ENCODE measurements at places on chromosomes 3 and 15. TPM values are rescaled to one million over a fixed set of nuclear protein-coding genes. Genes with fewer than 3 reads are reported as not detected.

- no peak overlapping the region for H3K27ac ChIP-seq
- no peaks in the 10 kb centered on the region for H3K36me3 ChIP-seq
- DNase-seq, result no peak
- no peak overlapping the region for H3K4me3 ChIP-seq
- H3K4me1 ChIP-seq, result no peaks in the 10 kb centered on the region
These were observed 206.5 kb downstream of the TJP1 start for GRCh38 chr15:29615791-29616190.

GRCh38 chr3:50137531-50137930 lies 17.6 kb upstream of the SEMA3F start:
- no peaks in the 10 kb centered on the region for H3K27me3 ChIP-seq
- H3K36me3 ChIP-seq, result no peaks in the 10 kb centered on the region
- H3K27ac ChIP-seq, result no peak overlapping the region
- DNase-seq, result no peak

The EIF1B gene
- 33.8 TPM for total RNA-seq

The ALCAM gene
- total RNA-seq, result 43.7 TPM

DNA sequence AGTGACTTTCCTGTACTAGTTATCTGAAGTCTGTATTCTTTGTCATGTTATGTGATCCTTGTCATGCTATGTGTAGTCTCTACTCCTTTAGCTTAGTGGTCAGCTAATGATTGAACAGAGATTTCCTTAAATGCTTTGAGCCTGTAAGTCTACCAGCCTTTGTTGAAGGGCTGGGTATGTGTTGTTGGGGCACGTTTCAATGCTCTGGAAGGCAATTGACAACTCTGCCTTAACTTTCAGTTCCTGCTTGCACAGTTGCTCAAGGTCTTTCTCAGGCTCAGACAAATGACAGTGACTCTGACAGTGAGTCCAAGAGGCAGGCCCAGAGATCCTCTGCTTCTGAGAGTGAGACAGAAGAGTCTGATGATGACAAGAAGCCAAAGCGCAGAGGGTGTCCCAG lies 89.3 kb downstream of the CHD2 start:
- DNase-seq, result no peak
- H3K36me3 ChIP-seq, result peaks cover 1% of the 10 kb centered on the region
- no peaks in the 10 kb centered on the region for H3K27me3 ChIP-seq
- no peak overlapping the region for H3K4me3 ChIP-seq

The SEMA3B gene
- 367 TPM for total RNA-seq

GRCh38 chr3:129626744-129627349 lies 20.4 kb upstream of the PLXND1 start:
- H3K36me3 ChIP-seq, result no peaks in the 10 kb centered on the region
- no peaks in the 10 kb centered on the region for H3K27me3 ChIP-seq
- no peaks in the 10 kb centered on the region for H3K4me1 ChIP-seq
- peak; percentile 94 for DNase-seq

The NEK11 gene
- total RNA-seq, result 5.0 TPM

GRCh38 chr15:74549816-74550215 lies 8.8 kb downstream of the ARID3B start:
- DNase-seq, result no peak
- H3K27ac ChIP-seq, result no peak overlapping the region
- peaks cover 10% of the 10 kb centered on the region for H3K4me1 ChIP-seq
- no peak overlapping the region for H3K4me3 ChIP-seq
- H3K36me3 ChIP-seq, result no peaks in the 10 kb centered on the region
- no peaks in the 10 kb centered on the region for H3K27me3 ChIP-seq

DNA sequence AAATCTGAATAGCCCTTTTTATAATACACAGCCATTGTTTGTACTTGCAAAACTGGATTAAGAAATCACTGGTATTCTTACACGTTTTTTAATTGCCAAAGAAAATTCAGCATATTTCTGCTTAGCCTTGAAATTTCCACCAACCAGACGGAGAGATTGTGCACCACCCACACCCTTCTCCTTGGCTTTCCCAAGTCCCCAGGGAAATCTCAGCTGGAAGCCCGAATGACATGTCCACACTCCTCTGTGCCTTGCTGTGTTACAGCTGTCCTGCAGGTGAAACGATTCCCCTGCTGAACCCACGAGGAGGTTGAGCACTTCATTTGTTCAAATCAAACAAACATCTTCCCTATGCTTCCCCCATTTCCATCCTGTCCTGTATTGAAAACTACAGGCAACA lies 49.6 kb upstream of the PPARG start:
- no peaks in the 10 kb centered on the region for H3K36me3 ChIP-seq
- no peak for DNase-seq
- H3K27me3 ChIP-seq, result no peaks in the 10 kb centered on the region
- no peak overlapping the region for H3K4me3 ChIP-seq
- H3K27ac ChIP-seq, result no peak overlapping the region

The EPHB3 gene
- total RNA-seq, result 20.3 TPM

The CRYGS gene
- 7.2 TPM for total RNA-seq

The PLA2G4B gene
- total RNA-seq, result 15.3 TPM
